ENCODE measurements at places on chromosomes 13 and 19.

GRCh38 chr19:57905258-57905657 lies 11.1 kb downstream of the ZNF417 start:
- DNase-seq, result no peak

- no peak for DNase-seq
Observed at GRCh38 chr19:296476-297225, 5.4 kb upstream of the PLPP2 start.

- no peak for DNase-seq
Observed at GRCh38 chr19:11142528-11143171, 12.9 kb downstream of the SPC24 start.

DNA sequence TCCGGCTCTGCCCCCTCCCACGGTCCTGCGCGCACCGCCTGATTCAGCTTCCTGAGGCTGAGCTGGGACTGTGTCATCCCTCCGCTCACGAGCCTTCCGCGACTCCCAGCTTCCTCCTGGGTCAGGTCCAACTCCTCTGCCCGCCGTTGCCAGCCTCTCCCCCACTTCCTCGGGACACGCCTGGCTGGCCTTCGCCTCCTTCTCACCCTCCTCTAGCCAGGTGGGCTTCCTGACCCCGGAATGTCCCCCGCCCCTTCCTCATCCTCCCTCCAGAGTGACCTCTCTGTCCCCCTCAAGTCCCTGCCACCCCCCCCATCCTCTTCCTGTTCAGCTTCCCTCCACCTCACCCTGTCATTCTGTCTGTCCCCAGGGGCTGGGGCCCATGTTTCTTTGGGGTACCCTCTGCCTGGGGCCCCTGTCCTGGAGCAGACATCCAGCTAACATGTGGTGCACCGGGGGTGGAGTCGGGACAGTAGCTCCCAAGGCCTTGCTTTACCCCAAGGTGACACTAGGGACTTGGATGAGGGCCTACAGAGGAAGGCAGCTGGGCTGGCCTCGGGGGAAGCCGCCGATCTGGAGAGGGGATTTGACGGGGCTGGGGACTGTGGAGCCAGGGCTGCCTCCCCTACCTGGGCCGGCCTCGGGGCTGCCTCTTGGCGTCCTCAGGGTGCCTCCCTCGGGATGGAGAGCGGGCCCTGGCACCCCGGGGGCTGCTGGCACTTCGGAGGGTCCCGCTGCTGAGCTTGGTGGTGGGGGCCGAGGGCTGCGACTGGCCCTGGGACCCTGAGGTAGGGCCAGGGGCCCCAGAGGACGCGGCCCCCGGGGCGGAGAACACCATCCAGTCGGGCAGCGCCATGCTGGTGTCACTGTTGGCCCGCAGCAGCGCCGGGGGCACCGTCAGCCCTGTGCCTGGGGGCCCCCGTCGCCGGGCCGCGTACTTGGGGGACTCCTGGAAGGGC lies 16.5 kb downstream of the SHANK1 start:
- no peak for DNase-seq

GRCh38 chr13:23983671-23984070 lies 86.4 kb upstream of the C1QTNF9B start:
- no peak for DNase-seq

- DNase-seq, result no peak
Observed at GRCh38 chr13:55230570-55230908, 1910.2 kb upstream of the PRR20A start.

DNA sequence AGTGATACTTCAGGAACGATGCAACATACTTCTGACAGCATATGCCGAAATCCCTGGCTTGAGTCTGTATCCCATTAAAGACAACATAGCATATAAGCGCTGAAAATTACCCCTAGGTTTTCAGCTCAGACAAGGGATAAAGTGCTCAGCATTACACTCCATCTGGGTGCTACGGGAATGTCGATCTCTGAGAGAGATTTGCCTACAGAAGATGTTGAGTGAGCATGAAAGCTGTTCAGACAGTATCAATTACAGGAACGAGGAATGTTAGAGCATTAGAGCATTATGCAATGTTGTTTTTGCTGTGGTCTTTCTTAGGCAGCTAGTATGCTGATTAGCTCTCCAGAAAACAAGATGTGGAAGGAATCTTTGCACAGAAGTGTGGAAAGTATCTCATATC lies 484.5 kb downstream of the LIG4 start:
- DNase-seq, result no peak

- no peak for DNase-seq
Observed at GRCh38 chr13:110812121-110812868, 98.8 kb downstream of the ING1 start.

GRCh38 chr19:51644636-51645271 lies 1.9 kb downstream of the SIGLEC14 start:
- DNase-seq, result no peak

- no peak for DNase-seq
Observed at GRCh38 chr19:29506619-29506911, 19.2 kb upstream of the VSTM2B start.

DNA sequence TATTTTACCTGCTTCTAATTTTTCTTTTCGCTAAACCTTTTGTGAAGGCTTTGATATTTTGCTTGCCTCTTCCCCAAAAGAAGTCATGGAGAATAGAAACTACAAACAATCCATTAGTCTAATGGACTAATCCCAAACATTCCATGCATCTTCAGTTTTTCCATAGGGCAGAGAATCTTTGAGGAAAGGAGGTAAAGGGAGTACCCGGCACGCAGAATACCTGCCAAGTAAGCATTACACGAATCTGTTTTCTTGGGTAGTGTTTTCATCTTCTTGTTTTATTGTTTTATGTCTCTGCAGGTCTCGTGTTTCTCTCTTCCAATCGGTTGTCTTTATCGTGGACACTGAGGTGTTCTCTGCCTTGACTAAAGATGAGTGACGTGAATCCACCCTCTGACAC lies at the start of gene NLRP8:
Gene NLRP8 (plus strand): TSS at position 301 of the 400 bp plus-strand sequence.
- DNase-seq, result no peak

DNA sequence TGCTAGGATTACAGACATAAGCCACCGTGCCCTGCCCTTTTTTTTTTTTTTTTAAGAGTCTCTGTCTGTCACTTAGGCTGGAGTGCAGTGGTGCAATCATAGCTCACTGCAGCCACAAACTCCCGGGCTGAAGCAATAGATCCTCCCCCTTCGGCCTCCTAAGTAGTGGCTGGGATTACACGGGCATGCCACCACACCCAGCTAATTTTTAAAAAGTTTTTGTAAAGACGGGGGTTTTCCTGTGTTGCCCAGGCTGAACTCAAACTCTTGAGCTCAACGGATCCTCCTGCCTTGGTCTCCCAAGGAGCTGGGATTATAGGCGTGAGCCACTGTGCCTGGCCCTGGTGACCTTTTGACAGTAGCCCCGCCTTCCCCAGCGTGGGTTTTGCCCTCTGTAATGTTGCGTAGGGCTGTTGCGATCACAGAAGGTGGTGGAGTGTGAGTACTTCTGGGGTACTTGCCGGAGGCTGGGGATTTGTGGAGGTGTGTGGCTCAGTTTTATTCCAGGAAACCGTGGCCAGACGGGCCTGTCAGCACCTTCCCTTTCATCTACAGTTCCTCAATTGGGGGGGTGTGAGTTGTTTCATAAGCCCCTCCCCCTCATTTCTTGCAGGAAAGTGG lies 11.6 kb upstream of the RETN start:
- no peak for DNase-seq

- DNase-seq, result no peak
Observed at GRCh38 chr19:4518345-4519171, at the start of gene PLIN4. Gene PLIN4, minus strand, starts transcription at chr19:4518486. Its CDS starts 214 bp downstream, at chr19:4518272.

DNA sequence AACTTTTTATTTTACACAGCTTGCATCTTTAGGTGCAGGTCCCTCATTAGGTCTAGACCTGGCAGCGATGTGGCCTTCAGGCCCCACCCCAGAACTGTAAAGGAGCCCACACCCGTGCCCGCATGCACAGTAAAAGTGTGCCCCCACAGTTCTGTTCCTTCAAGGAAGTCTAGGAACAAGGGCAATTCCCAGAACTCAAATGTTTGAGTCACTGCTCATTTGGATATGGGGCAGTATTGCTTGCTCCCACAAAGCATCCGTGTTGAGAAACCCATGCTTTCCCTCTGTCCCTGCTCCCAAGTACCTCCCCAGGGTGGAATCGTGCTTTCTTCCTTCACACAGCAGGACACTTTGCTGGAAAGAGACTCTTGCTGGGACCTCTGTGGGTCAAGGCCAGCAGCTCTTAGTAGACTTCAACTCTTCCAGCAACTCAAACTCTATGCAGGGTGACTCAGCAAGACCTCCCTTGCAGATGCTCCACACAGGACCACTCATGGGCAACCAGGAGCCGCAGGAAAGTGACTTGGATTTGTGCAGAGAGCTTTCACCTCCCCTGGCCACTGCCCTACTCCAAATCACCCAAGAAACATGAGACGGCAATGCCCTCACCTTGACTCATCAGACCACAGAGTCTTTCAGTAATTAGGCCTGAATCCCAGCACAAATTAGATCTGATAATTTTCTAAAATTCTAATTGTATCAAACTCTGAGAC lies 12.3 kb downstream of the SLC7A1 start:
- no peak for DNase-seq

DNA sequence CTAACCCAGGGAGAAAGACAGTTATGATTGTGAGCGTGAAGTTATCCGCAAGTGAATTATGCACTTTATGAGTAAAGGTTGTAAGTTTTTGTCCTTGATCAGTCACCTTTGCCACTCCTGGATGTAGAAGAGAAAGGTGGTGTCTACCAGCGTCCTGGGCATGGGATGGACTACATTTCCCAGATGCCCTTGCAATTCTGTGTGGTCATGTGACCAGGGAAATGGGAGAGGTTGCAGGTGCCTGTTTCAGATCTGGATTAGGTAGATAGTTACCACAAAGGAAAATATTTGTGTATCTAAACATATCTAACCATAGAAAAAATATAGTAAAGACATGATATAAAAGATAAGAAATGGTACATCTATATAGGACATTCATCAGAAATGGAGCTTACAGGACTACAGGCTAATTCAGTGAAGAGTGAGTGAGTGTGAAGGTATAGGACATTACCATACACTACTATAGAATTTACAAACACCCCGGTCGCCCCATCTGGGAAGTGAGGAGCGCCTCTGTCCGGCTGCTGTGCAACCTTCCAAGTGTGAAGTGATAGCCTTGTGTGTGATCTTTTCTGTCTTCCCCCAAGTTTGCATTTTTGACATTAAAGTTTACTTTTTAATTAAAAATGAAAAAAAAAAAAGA lies 51.6 kb upstream of the CACNA1A start:
- DNase-seq, result no peak

DNA sequence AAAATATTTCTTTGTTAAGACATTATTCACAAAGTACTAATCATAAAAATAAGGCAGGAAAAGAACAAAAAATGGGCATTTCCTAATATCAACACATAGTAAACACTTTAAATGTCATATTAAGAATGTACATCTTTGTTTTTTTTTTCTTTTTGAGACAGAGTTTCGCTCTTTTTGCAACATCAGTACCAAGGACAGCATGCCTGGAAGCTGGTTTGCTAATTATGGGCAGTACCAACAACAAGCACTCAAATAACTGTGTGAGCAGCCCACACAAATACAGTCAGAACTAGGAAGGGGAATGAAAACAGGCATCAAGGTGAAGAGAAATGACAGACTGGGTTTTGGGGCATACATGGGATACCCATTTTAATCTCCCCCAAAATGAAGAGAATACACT lies 788.0 kb upstream of the SLITRK1 start:
- DNase-seq, result no peak

GRCh38 chr19:1283207-1283916 lies 2.3 kb upstream of the EFNA2 start:
- no peak for DNase-seq

GRCh38 chr13:41970022-41970421 lies 9.1 kb upstream of the VWA8 start:
- DNase-seq, result no peak

DNA sequence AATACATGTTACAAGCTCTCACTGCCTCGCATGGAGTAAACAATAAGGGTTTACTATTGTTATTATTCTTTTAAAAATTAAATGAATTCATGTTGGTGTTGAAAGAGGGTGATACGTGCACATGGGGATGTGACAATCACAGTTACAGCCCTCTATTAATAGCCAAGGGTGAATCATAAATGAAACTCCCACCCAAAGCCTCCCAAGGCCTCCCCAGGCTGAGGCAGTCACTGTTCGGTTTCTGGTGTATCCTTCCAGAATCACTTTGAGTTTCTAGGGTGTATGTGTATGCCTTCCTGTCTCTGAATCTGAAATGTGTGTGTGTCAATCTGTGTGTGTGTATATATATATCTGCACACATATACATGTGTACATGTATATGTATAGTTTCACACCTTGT lies 73.4 kb downstream of the AKAP11 start:
- DNase-seq, result no peak

DNA sequence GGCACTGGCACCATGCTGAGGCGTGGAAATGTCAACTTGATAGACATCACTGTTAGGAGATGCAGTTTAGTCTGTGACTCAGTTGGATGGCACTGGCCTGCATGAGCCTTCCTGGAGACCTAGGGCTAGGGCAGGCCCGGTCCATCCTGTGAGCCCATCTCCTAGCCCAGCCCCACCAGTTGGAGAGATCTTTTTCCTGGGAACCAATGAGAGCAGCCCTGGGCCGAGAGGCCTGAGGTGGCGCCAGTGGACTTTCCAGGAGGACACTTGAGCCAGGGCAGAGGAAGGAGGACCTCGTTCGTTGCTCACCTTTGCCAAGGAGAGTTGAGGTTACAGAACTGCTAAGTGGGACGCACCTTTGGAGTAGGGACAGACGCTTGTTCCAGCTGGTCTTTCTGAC lies 100.5 kb upstream of the TEX29 start:
- no peak for DNase-seq

DNA sequence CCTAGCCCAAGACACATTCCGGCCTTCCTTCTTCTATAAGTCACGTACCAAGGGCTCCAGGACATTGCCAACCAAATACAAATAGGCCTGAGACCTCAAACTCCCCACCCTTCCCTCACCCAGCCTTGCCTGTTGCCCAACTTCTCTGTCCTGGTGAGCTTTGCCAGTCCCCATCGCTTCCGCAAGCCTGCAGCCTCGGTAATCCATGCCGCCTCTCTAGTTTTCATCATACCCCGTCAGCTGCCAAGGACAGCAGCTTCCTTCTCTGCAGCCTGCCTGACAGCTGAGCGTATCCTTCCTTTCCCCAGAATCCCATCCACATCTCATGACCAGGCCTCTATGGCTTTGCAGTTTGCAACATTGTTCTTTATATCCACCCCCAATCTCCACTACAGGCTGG lies 36.6 kb upstream of the POMP start:
- DNase-seq, result no peak

DNA sequence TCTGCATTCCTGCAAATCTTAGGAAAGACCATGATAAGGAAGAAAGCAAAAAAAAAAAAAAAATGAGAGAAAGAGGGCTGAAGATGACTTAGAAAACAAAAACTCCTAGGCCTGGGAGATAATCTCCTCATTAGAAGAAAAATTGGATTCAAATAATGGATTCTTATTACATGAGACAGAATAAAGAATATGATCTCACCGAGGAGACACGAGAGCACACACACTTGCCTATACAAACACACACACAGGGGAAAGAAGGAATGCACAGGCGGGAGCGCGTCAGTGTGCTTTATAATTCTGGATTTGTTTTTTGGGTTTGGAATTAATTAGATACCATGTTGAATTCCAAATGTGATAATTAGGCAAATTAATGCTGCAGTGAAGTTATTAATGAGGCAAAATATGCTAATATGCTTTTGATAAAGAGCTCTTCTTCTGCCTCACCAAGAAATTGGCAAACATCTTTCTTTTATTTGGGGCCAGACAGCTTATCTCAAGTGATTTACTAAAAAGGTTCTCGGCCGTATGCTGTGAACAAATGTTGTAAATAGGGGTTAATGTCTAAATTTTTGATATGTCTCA lies 36.1 kb upstream of the PCDH8 start:
- DNase-seq, result no peak
